ENCODE measurements at places on chromosomes 4 and X.

- DNase-seq = peak; percentile 1
Observed at GRCh38 chrX:83008415-83008814, 499.7 kb upstream of the POU3F4 start.

DNA sequence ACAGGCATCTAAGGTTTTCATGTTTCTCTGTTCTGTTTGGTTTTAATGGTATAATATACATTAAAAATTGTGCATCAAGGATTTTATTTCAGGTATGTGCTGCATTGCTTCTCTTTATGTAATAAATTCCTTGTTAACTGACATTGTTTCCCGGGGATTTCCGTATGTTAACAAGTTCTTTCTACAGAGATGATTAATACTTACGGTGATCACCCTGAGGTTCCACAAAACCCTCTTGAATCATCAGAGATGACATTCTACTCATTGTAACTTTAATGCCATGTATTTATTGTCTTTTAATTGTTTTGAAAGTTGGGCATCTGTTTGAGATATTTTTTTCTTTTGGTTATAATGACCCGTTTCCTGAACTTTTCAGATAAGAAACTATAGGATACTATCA lies 37.5 kb downstream of the ARHGAP10 start:
- no peak for DNase-seq

DNA sequence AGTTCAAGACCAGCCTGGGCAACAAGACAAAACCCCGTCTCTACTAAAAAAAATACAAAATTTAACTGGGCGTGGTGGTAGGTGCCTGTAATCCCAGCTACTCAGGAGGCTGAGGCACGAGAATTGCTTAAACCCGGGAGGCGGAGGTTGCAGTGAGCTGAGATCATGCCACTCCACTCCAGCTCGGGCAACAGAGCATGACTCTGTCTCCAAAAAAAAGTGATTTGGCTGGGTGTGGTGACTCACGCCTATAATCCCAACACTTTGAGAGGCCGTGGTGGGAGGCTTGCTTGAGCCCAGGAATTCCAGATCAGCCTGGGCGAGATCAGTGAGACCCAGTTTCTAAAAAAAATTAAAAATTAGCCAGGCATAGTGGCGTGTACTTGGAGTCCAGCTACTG lies 4.1 kb downstream of the OPHN1 start:
- DNase-seq = no peak

- DNase-seq = no peak
Observed at GRCh38 chr4:174265916-174266315, 17.6 kb downstream of the FBXO8 start.

GRCh38 chr4:85968945-85969819 lies 390.7 kb downstream of the MAPK10 start:
- peak; percentile 6 for DNase-seq

DNA sequence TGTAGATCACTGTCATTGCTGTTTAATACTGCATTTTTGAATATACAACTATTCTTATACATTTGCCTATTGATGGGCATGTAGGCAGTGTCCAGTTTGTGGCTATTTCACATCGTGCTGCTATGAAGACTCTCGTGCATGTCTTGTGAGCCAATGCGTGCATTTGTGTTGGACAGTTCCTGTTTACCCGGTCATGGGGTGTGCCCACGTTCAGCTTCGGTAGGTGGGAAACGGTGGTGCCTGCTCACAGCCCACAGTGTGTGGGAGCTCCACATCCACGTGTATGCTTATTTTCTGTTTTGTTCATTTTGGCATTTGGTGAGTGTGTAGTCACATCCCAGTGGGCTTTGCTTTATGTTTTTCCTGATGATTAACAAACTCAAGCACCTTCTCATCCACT lies 19.7 kb upstream of the RNF212 start:
- no peak for DNase-seq

GRCh38 chr4:180650273-180650672 lies 1592.9 kb upstream of the TENM3 start:
- DNase-seq = no peak

GRCh38 chr4:15799701-15800100 lies 21.6 kb downstream of the CD38 start:
- no peak for DNase-seq

GRCh38 chr4:130820448-130820847 lies 1724.5 kb downstream of the C4orf33 start:
- no peak for DNase-seq

DNA sequence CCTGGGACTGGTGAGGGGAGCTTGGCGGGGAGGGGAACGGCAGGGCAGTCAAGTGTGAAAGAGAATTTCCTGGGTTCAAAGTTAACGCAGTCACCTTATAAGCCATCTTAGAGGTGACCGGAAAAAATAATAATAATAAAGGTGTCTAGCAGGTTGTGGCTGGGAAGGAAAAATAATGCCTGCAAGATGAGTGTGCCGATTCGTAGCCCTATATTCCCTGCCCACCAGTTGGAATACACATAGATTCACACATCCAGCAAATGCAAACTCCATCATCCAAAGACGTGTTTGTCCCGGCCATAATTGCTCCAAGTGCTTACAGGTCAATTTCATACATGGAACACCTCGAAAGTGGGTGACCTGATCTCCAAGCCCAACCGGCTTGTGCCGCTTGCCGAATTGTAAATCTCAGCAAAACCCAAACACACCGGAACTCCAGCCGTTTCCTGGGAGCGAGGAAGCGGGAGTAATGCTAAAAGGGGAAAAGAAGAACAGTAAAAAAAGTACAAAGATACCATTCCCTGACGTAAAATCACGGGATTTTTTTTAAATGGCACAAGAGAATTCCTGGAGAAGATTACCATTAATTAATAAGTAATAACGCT lies 1.3 kb upstream of the FAT1 start:
- DNase-seq = no peak

GRCh38 chr4:95572304-95572991 lies 23.7 kb upstream of the UNC5C start:
- DNase-seq = peak; percentile 51

Data from KG1 (cell line).